AG09319 (cell line): ENCODE measurements at places on chromosomes 12 and 14.

- DNase-seq = peak; percentile 59
These were observed at the start of gene MSRB3 for GRCh38 chr12:65278576-65279368. TSS of gene MSRB3 (plus strand) at chr12:65278683. CDS start at chr12:65308580, 29,897 bp downstream.

GRCh38 chr14:100871234-100872186, 32.0 kb downstream of the RTL1 start:
- no peak for DNase-seq

DNA sequence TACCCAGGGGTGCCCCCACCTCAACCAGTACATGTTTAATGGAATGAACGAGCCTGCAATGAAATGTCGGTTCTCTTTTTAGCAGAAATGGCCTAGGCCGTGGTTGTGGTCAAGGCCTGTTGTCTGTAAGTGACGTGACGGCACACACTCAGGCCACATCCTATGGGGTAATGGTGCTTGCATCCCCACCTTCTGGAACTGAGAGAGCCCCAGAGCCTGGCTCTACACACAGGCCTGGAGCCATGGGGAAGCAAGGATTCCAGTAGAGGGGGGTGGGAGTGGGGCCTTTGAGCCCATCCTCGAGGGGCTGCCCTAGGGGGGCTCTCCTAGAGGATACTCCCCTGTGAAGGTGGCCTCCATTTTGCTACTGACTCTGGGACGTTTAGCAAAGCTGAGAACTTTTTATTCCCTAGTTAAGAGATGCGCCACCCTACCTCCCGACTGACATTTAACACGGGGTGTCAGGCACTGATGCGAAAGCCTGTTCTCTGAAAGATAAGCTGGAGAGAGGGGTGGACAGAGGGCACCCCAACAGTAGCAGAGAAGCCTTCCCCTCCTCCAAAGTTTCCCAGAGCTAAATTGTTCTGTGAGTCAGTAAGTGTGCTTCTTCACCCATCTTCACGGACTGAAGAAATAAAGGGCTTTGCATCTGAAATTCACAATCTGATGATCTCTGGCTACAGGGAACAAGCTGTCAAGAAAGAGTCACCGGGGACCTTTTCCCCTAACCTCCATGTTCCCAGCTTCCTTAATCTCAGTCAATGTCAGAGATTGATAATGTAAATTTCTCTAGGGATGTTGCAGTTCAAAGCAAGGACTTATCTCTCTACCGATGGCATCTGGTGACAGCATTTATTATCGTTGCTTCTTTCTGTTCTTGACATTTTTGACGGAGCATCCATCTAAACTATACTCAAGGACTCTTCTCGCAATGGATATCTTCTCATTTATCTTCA, 6.8 kb downstream of the RIN3 start:
- no peak for DNase-seq

DNA sequence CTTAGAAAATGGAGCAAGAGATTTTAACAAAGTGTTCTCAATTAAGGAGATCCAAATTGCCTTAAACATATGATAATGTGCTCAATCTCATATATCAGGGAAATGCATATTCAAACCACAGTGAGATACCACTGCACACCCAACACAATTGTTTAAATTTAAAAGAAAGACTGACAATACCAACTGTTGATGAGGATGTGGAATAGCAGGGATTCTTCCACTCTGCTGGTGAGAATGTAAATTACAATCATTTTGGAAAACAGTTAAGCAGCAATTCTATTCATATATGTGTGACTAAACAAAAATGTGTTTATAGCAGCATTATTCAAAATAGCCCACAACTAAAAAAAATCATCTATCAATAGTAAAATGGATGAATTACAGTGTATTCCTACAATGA, 144.2 kb downstream of the KICS2 start:
- no peak for DNase-seq

GRCh38 chr12:88558340-88558867, 21.9 kb downstream of the KITLG start:
- no peak for DNase-seq

GRCh38 chr12:75747572-75748021, 236.2 kb upstream of the KRR1 start:
- peak; percentile 54 for DNase-seq

GRCh38 chr12:111347891-111348644, 20.8 kb downstream of the PHETA1 start:
- no peak for DNase-seq

GRCh38 chr12:12562585-12563261, at the start of gene DUSP16:
TSS of gene DUSP16 (minus strand) at chr12:12562863. CDS start at chr12:12521098, 41,765 bp downstream.
- DNase-seq = peak; percentile 85

GRCh38 chr12:113161415-113162016, 12.0 kb downstream of the CFAP73 start:
- no peak for DNase-seq

DNA sequence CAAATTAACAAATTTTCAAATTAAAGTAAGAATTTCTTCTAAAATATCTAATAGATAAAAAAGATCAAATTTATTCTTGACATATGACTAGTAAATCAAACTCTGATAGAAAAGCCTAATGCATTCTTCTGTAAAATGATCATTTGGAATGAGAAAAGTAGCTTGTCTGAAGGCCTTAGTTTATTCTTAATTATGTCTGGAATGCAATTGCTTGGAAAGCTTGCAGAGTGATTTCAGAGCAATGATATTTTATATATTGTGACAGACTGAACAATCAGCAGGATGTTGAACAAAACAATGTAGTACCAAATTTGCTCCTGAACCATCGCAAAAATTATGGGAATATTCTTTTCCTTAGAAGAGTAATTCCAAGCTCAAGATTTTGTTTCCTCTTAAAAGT, 789.6 kb upstream of the NOVA1 start:
- no peak for DNase-seq

- no peak for DNase-seq
These were observed 7.9 kb upstream of the WASHC3 start for GRCh38 chr12:102069707-102070106.

DNA sequence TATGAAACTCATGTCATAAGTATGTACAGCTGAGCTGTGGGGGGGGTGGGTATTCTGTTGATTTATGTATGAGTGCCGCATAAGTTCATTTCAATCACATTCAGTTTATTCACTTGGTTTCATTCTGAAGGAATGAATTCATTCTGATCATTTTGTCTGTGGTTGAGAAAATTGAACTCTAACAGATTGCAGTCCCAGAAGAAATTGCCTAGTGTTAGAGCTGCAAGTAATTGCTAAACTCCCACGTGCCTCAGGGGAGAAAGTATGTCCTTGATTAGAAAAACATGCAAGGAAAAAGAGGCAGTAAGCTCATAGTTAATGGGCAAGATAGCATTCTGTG, 442.4 kb upstream of the MGAT4C start:
- DNase-seq = peak; percentile 59

DNA sequence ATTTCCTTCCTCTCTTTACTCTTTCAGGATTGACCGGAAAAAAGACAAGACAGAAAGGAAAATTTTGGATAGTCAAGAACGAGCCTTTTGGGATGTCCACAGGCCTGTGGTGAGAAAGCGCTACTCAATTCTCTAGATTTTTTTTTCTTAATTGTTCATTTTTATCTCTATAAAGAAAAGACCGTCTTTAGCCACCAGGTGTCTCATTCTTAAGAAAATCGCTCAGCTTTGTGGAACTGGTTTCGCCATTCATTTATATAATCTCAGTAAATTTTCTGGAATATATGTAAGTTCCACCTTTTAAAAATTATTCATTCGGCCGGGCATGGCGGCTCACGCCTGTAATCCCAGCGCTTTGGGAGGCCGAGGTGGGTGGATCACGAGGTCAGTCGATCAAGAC, 421.1 kb downstream of the DPF3 start:
- no peak for DNase-seq

GRCh38 chr12:91819132-91819447, 326.6 kb downstream of the BTG1 start:
- no peak for DNase-seq

GRCh38 chr14:35161231-35161630, 38.9 kb downstream of the PRORP start:
- no peak for DNase-seq

DNA sequence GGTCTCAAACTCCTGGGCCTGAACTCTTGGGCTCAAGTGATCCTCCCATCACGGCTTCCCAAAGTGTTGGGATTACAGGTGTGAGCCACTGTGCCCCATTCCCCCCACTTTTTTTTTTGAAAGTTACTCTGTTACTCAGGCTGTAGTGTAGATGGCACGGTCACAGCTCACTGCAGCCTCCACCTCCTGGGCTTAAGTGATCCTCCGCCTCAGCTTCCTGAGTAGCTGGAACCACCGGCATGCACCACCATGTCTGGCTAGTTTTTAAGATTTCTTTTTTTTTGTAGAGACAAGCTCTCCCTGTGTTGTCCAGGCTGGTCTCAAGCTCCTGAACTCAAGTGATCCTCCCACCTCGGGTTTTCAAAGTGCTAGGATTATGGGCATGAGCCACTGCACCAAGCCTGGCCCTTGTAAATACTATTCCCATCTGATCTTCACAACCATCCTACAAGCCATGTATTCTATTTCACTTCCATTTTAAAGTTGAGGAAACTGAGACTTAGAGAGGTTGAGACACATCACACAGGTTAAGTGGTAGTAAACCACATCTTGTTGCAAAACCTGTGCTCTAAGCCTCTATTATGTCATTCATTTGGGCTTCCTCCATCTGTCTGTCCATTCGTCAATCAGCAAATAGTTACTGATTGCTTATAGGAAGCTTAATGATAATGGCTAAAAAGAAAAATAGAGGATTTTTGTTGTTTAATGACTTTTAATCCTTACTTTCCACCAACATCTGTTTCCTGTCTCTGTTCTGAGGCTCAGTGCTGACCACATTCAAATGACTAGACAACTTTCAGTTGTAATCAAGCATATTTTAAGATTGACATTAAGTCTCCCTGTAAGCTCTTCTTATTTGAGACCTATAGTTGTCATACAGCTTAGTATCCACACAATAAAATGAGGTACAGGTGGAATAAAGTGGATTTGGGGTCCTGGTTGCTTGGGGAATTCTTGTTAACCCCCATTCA, 9.2 kb downstream of the ASCL4 start:
- DNase-seq = no peak

- no peak for DNase-seq
These were observed 506 bp downstream of the TMEM132D start for GRCh38 chr12:129903092-129903945.

DNA sequence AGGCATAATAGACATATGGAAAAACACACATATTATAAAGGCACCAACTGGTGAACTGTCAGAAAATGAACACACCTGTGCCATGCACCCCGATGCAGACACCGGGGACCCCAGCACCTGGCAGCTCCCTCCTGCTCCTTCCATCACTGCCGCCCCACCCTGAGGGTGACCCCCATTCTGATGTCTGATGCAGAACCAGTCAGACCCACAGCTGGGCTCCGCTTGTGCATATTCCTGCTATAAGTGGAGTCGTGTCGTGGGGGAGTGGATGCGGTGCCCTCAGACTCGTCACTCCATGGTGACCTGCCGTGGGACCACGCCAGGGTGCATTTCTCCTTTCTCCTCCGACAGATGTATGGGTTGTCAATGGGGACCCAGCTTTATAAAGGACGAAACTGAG, 45.7 kb upstream of the MEG3 start:
- no peak for DNase-seq

- no peak for DNase-seq
These were observed 94.4 kb downstream of the CHGA start for GRCh38 chr14:93017301-93017797.

DNA sequence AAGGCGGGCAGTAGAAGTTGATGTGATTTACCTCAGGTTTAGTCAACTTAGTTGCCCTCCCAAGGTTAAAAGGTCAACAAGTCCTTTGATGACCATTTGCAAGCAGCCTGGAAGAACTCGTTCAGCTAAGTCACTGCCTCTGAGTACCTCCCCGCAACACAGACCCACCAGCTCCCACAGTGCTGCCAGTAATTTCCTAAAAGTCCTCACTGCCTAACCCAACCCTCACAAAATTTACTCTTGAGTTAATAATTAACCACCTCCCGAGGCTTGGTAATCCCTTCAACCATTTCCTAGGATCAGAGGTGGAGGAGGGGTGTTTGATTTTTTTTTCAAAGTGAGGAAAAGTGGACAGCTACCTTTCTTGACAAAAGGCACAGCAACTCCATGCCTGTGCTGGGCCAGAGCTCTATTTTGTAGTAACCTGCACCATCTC, 55.8 kb downstream of the MAP3K9 start:
- no peak for DNase-seq

DNA sequence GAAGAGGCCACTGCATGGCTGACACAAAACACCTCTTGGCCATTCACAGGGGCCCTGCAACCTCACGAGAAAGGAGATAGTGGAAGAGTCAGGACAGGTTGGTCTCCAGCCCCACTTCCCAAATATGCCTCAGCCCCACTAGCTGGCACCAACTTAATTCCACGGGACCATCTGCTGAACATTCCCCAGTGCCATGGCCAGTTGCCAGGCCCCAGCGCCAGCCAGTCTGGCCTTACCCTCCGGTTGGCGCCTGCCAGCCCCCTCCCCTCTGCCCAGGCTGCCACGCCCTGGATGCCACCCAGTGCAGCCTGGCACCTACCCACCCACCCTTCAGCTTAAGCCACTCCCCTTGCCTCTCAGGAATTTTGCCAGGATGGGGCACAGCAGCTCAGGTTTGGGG, 21.2 kb upstream of the HSPB8 start:
- DNase-seq = no peak

DNA sequence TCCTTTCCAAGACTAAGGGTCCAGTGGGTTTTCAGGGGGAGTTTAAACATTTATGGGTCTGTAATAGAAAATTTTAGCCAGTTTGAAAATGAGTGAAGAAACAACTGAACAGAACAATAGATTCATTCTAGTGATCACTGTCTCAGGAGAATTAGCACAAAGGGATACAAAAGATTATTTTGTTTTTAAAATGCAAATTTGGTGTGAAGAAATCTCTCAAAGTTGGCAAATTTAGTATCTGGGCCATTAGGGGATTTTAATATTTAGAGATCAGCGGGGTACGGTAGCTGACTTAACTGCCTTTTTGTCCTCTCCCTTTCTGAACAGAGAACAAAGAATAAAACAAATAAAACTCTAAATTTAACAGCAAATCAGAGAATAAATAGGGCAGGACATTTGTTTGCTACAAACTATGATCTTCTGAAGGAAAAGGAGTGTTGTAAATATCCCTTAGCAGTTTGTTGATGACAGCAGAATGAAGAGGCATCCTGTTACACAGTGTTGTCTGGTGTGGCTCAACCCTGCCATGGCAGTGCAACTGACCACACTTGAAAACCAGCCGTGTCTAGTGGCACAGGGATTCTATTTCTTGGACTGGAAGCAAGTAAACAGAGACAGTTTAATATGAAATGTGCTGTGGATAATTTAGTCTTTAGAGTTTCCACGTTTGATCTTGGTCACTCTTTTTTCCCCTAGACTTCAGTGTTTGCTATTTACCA, 46.3 kb upstream of the LRTM2 start:
- DNase-seq = no peak

- DNase-seq = no peak
These were observed 40.7 kb downstream of the R3HDM2 start for GRCh38 chr12:57390174-57390573.

GRCh38 chr12:51871126-51871525, 16.8 kb upstream of the ANKRD33 start:
- DNase-seq = no peak

- DNase-seq = no peak
These were observed 226.0 kb downstream of the PCNX1 start for GRCh38 chr14:71133296-71133695.

DNA sequence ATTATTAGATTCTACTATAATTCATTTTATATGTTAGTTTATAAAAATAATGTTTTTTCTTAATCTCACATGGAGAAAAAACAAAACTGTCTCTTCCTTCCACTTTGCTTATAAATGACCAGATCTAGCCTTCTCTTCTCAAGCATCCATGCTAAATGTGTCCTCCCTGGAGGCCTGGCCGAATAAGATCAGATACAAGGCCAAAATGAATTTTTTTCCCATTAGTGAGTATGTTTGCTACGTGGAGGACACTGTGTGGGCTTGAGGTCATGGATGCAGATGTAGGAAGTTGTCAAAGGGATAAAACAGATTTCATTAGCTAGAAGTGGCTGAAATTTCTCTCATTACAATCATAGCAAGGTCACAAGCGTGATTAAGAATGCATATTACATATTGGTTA, 1244.9 kb upstream of the SEL1L start:
- no peak for DNase-seq
